ENCODE measurements at places on chromosomes 6 and 20. TPM values are rescaled to one million over a fixed set of nuclear protein-coding genes. Genes with fewer than 3 reads are reported as not detected.

DNA sequence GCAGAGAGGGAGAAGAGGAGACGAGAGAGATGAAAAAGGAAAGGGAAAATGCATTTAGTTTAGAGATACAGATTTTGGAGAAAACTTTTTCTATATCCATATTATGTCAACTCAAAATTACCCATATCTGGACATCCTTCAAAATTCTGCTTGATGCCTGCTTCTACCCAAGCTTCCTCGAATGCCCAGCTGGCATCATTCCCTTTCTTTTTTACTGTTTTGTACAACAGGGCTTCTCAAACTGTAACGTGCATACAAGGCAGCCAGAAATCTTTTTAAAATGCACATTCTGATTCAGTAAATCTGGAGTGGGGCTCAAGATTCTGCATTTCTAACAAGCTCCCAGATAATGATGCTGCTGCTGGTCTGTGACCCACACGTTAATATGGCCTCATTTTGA, 462.8 kb upstream of the CHD6 start:
- no peak for DNase-seq

DAAM2 gene
- total RNA-seq = not detected

- no peak for DNase-seq
These were observed 17.2 kb upstream of the NOX3 start for GRCh38 chr6:155472886-155473285.

- DNase-seq = no peak
These were observed 103.4 kb upstream of the BTBD3 start for GRCh38 chr20:11814267-11814666.

- no peak for DNase-seq
These were observed 19.5 kb upstream of the SIRT5 start for GRCh38 chr6:13554929-13555333.

KCNQ5 gene
- 9.4 TPM for total RNA-seq

DNA sequence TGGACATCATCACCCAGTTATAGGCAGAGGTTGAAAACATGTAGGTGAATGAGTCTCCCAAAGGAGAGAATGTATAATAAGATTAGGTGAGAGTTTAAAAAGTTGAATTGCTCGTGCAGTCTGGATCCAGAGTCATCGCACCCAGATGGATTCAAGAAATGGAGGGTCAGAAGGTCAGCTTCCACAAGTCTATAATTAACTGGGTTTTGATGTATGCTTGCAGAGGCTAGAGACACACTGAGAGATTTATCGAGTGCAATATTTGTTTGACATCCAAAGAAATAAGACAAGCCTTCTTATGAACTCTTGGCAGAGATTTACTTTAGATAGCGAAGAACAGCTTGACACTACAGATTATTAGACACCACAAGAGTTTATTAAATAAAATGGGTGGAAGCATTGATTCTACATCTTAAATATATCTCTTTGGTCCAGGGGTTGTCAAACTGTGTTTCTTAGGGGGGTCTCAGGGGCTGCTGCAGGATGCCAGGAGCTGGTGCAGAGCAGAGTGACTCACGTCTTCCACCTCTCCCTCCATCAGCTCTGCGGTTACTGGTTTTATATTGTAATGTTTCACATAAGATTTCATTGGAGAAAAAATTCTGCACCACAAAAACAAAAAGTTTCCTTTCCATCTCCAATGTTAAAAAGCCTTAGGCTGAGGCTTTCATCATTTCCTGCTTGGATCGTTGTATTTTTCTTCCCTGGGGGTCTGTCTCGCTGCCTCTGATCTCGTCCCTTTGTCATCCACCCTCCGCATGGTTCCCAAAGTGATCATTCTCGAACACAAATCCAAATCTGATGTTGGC, 176.2 kb upstream of the AHI1 start:
- no peak for DNase-seq

LIN28B gene
- total RNA-seq = not detected

- no peak for DNase-seq
These were observed 6.1 kb upstream of the SCGN start for GRCh38 chr6:25645916-25646315.

DNA sequence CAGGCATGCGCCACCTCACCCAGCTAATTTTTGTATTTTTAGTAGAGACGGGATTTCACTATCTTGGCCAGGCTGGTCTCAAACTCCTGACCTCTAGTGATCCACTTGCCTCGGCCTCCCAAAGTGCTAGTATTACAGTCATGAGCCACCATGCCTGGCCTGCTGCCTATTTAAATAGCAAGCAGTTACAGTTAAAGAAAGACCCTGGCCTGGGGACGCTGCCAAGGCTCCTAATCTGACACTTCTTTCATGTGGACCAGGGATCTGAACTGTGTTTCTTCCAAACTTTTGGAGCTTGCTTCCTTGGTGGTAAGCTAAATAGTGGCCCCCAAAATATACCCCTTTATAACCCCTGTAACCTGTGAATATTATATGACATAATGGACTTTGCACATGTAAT, 15.3 kb downstream of the PPARD start:
- no peak for DNase-seq

DNA sequence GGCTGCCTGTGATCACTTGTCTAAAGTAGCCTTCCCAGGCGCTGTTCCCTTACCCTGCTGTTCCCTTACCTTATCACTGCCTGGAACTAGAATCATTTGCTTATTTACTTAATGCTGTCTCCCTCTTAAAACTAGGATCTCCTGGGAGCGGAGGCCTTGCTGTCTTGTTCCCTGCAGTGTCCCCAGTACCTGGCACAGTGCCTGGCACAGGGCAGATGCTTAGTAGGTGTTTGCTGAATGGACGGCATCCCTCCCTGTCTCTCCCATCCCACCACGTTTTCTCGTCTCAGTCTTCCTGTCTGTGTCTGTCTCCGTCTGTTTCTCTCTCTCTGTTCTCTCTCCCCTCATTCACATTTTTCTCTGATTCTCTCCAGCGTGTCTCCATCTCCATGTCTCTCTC, 99.9 kb upstream of the MYL9 start:
- no peak for DNase-seq

- DNase-seq = no peak
These were observed 28.8 kb upstream of the ZBP1 start for GRCh38 chr20:57648878-57649616.

GRCh38 chr6:31870385-31870921, 7.8 kb upstream of the NEU1 start:
- no peak for DNase-seq

DNA sequence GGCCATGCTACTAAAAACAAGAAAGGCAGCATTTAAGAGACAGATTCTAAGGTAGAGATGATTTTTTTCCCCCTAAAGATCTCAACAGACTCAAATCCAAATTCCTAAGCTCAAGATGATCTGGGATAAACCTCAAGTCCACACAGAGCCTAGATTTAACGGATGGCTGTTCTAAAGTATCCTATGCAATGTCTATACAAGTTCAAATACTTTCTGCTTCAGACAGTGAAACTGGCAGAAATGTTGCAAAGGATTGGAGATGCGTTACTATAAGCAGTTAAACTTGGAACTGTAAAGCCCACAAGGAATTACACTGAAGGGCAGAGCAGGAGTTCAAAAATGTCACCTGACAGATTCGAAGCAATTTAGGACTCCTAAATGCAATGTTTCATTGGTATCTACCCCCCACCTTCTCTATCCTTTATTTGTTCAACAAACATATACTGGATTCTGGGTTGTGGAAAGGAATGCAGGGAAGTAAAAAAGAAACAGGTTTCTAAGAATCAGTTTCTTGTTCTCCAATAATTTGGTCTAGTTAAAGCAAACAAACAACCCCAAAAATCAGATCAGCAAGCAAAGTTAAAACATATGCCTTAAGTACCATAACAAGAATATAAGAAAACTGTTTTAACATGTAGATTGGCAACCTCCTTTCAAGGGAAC, 1.6 kb downstream of the DNAAF9 start:
- no peak for DNase-seq

DNA sequence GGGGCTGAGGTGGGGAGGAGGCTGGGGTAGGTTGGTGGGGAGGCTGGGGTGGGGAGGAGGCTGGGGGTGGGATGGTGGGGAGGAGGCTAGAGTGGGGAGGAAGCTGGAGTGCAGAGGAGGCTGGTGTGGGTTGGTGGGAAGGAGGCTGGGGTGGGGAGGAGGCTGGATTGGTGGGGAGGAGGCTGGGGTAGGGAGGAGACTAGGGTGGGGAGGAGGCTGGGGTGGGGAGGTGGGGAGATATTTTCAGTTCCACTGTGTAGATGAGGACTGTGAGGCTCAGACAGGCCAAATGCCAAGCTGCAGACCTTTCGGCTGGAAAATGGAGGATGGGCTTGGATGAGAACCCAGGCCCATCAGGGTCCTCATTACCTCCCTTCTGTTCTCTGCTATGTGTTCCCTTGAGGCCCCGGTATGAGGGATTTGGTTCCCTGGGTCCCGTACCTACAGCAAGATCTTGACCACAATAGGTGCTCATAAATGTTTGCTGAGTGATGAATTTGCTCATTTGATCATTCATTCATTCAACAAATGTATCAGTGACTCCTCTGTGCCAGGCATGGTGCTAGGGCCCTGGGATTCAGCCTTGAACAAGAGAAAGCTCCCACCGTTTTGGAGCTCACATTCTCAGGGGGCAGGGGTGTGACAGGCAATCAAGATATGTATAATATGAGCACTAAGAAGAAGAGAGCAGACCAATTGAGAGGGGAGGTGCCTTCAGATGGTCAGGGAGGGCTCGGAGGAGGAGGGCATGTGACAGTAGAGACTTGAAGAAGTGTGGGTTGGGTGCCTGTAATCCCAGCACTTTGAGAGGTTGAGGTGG, 36.1 kb upstream of the NOL4L start:
- no peak for DNase-seq

PLN gene
- not detected for total RNA-seq

- DNase-seq = no peak
These were observed 97.8 kb downstream of the OTOR start for GRCh38 chr20:16846006-16846405.

IL17F gene
- total RNA-seq = not detected

DNA sequence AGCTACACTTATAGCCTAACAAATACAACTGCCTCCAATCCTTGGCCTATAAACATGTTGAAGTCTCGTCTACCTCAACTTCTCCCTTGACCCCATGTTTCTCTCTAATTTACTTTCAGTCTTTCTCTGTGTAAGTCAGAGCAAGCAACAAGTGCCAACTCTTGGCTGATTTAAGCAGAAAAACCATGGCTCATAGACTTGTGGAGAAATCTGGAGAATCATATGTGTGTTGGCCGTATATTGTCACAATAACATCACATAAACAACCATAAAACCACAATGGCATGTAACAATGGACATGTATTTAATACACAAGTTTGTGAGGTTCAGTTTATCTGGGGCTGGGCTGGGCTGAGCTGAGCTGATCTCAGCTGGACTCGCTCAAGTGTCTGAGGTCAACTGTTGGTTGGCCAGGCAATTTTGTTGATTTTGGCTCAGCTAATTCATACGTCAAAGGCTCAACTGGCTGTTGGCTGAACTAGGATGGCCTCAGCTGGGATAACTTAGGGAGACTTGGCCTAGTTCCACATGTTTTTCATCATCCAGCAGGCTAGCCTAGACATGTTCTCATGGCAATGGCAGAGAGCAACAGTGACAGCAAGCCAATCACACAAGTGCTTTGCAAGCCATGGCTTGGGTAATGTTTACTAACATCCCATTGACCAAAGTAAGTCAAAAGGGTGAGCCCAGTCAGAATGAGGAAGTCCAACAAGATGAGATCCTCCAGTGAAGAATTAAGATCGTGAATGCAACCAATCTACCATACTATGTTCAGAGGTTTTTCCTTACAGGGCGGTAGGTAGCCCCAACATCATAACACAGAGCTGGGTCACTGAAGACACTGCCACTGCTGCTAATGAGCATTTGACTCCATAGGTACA, 12.9 kb upstream of the TBC1D22B start:
- no peak for DNase-seq

Data from naive thymus-derived CD8-positive, alpha-beta T cell (primary cell).